ENCODE measurements at places on chromosomes 16 and 17.

DNA sequence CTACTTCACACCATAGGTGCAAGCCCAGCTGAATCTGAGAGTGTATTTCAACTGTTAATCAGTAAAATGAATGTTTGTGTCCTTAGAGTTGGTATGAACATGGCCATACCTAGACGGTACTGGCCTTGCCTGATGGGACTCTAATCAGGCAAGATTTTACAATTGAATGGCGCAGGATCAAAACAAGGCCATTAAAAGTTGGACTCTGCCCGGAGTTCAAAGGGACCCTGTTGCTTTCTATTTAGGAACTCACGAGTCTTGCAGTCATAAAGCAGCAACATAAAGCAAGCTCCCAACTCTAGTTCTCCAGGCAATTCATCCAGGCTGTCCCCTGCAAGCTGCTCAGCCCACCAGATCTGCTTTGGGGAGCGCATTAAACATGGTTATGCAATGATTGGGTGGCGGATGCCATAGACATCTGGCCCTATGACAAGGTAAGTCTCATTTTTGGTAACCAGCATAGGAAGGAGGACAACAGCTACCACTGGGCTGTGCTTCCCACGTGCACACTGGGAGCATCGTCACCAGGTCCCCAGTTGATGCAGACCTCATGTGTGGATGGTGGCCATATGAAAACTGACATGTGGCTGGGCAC lies 8.8 kb downstream of the TMEM186 start:
- DNase-seq = no peak

DNA sequence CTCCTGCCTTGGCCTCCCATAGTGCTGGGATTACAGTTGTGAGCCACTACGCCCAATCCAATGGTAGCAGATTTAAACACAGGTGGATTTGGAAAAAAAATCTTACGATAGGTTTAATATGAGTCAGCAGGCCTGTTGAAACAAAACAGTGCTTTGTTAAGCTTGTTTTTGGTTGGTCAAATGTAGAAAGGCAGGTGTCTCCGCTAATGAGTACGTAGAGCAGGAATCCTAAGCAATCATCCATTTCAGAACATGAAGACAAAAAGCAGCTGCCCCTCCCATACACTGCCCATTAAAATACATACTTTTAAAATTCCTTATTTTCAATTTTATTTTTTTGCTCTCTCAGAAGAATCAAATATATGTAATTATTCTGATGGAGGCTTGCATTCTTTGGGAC lies 1.9 kb upstream of the WWOX start:
- no peak for DNase-seq

DNA sequence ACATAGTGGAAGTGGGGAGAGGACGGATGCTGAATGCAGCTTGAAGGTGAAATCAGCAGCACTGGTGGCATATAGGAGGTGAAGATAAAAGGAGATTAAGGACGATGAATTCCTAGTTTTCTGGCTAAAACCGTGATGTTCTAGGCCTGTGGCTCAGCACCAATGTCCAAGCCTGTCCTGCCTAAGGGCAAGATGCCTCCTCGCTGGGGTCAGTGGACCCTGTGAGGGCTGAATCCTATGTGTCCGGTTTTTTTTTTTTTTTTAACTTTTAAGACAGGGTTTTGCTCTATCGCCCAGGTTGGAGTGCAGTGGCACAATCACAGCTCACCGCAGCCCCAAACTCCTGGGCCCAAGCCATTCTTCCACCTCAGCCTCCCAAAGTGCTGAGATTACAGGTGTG lies 12.8 kb downstream of the CPNE2 start:
- no peak for DNase-seq

DNA sequence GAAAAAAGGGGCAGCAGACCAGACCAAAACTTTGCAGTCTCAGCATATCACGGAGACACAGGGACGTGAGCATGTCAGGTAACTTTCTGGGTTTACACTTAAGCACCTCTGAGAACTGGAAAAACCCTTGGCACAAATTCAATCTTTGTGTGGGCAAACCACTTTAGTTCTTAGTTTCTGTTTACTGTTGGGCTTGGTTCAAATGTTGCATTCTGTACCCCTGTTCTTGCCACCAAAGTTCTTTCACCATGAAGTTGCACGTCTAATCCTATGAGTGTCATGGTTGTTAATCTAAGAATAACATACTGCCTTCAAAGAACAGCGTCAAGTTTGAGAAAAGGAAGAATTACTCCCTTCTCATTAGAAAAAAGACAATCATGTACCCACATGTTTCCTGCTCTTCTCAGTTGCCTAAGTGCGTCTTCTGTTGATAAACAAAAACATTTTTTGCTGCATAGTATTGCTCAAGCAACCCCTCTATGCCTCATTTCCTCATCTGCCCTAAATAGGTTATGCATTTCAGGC lies 11.6 kb downstream of the KRT33A start:
- DNase-seq = no peak

GRCh38 chr17:82330322-82331239 lies 3.0 kb downstream of the SECTM1 start:
- no peak for DNase-seq

DNA sequence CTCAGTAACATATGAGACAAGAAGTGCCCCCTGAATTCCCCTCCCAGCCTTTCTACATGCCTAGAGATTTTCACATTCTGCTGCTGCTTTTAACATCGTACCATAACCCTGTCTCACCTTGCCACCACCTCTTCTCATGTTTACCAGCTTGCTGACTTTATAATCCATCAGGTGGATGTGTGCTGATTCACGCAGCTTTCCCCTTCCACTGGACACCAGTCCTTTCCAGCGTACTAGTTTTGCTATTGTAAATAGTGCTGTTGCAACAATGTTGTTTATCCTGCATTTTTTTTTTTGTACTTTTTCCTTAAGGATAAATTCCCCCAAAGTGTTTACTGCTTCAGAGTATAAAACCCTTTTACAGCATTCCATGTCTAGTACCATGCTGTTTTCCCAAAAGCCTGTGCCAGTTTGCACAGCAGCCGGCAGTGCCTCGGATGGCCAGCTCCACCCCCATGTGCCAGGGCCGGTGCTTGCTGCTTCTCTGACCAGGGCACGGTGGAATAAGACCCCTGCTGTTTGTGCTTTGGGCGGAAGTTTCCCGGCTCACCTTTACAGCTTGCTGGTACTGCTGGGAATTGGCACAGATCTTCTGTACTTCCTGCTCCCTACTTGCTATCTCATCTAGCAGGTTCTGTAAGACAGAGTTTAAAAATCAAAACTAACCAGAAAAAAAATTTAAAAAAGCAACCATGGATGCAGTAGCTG lies 41.3 kb downstream of the UBN1 start:
- DNase-seq = no peak

DNA sequence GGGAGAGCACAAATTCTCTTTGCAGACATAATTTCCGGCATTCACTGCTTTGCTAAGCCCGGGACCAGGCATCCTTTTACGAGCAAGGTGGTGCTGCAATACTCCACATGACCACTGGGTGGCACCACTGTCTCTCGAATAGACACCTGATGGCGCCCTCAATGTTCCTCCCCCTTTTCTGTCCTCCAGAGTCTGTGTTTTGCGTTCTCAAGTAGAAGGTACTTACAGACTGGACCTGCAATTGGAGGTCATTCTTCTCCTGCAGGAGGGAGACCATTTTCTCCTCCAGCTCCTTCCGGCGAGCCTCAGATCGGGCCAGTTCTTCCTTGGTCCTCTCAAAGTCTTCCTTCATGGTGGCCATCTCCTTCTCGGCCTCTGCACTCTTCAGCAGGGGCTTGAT lies 45.2 kb downstream of the MYH13 start:
- peak; percentile 10 for DNase-seq

GRCh38 chr17:65772989-65773388 lies 211.5 kb upstream of the AXIN2 start:
- DNase-seq = no peak

DNA sequence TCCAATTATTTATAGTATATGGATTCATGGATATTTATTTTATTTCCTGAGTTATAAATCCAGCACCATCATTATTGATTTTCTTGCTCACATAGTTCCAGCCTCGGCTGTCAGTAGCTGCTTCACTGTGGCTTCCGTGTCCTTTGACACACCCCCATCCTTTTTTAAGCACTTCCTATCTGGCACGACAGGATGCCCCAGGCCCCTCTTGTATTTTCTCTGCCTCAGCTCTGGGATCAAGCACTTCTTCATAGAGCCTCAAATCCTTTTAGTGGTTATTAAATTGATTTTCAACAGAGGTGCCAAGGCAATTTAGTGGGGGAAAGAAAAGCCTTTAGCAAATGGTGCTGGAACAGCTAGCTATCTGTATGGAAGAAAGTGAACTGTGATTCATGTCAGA lies 59.8 kb downstream of the GAN start:
- no peak for DNase-seq

DNA sequence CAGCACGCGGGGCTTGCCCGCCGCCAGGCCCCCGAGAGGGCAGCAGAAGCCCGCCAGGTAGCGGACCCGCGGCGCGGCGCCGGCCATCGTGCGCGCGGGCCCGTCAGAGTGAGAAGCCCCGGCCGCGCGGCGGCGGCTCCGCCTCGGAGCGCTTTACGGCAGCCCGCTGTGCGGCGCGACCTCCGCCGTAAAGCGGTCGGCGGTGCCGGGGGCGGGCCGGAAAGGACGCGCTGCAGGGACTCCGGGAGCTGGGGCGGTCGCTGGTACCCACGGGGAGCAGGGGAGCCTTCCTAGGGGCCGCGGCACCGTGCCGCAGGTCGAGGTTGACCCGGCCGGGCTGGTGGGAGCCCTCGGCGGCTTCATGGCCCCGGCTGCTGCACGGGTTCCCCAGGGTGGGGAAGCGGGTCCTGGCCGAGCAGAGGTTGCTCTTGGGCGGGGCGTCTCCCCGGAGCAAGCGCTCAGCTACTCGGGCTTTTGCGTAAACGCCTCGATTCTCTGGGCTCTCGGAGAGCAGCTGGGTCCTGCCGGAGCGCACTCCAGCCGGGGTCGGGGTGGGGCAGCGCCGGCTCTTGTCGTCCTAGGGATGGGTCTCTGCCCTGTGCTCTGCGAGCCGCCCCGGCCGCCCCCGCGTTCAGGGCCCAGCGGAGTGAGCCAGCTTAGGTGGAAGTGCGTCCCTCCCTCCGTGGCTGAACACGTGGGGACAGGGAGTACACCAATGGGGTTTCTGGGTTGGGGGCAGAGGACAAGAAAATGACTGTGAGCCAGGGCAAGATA lies at the start of gene FAAP100:
Gene FAAP100, minus strand, starts transcription at position 110 of the 774 bp plus-strand sequence. Its CDS starts 23 bp downstream, at position 87.
- DNase-seq = peak; percentile 76

- DNase-seq = no peak
Measured at GRCh38 chr16:81239367-81240121, 1.1 kb downstream of the BCO1 start.

GRCh38 chr16:88194397-88195268 lies 188.1 kb upstream of the ZNF469 start:
- DNase-seq = no peak

DNA sequence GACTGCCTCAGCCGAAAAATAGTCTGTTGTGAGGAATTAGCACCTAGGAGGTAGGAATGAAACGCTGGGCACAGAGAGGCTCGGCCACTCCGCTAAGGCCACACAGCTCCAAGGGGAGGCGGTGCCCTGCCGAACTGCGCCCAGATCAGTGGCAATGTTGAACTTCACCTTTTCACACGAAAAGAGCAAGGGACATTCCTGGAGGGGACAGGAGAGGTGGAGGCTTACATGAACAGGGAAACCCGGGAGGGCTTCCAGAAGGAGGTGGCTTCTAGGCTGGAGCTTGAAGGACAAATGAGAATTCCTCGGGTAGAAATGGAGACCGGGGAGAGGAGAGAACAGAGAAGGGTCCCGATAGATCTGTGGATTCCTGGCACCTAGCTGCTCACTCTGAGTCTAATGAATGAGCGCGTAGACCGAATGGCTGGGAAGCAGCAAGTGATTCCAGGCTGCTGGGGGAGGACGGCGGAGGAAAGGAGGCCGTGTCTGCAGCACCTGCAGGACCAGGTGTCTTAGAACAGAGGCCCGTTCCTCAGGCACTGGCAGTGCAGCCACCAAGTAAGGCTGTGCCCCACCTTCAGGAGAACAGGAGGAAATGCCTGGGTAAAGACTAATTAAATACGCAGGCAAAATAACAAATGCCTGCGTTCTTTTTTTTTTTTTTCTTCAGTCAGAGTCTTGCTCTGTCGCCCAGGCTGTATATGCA lies 722 bp upstream of the SLC38A10 start:
- no peak for DNase-seq

- DNase-seq = no peak
Measured at GRCh38 chr17:39792526-39793221, 54.9 kb downstream of the GRB7 start.

GRCh38 chr16:68433316-68433715 lies 15.0 kb downstream of the SMPD3 start:
- DNase-seq = no peak

GRCh38 chr17:51742571-51742970 lies 415.9 kb downstream of the CA10 start:
- DNase-seq = no peak

DNA sequence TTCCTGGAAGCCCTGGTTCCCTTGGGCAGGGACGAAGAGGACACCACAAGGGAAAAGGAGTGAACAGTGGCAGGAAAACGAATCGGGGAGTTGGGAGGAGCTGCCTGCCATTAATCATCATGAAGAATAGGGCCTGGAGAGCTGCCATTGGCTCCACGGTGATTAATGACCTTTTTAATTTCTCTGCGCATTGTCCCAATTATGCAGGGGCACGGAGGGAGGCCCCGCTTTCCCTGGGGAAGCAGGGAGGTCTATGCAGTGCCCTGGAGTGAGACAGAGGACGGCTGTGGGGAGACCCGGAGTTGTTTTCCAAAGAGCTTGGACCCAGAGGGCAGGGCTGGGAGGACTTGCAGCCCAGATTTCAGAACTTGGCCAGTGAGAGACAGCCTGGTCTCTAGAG lies 338.9 kb upstream of the C16orf82 start:
- DNase-seq = no peak

DNA sequence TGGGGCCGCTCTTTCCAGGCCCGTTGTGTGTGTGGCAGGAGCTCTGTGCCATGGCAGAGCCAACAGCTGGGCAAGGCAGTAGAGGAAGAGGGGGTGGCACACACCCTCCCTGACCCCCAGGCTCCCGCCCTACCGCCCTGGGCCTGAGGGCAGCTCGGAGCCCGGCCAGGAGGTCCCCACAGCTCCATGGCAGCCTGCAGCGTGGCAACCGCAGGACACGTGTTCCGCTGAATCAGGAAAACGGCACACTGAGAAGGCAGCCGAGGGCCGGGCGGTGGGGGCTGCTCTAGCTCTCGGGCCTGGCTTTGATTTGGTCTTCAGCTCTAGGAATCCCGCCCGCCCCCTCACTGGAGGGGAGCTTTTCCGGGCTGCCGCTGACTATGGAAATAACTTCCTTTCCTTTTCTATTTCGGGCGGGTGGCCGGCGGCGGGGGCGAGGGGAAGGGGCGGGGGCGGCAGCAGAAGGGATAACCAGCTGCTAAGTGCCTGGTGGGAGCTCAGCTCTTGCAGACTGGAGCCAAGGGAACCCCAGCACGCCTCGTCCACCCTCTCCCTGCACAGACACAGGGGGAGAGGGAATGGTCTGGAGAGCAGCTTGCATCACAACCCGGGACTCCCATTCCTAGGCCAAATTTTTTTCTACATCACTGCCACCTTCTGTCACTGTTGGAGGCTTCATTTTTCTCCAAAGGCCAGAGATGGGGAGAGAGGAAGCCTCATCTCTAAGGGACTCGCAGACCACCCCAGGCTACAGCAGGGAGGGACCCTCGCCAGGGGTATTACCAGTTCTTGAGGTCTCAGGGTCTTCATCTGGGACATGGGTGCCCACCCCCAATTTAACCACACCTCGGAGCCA lies 24.8 kb upstream of the MRPS23 start:
- peak; percentile 14 for DNase-seq

- DNase-seq = no peak
Measured at GRCh38 chr16:22141767-22142166, 20.5 kb upstream of the SDR42E2 start.

- no peak for DNase-seq
Measured at GRCh38 chr17:72182371-72182873, 61.6 kb downstream of the SOX9 start.

GRCh38 chr16:85061566-85061965 lies 34.0 kb downstream of the KIAA0513 start:
- no peak for DNase-seq

GRCh38 chr16:30980434-30980833 lies 4.6 kb upstream of the HSD3B7 start:
- no peak for DNase-seq

Data from stimulated activated CD4-positive, alpha-beta T cell treated with anti-CD3 and anti-CD28 coated beads, Interleukin-15, amount 100 ng/mL, for 1 hour (primary cell).